ENCODE measurements at places on chromosomes 4 and X.
A peak's percentile ranks its signal among the peaks of the same experiment; 100 is the strongest.

- no peak for DNase-seq
These were observed 32.8 kb upstream of the PPARGC1A start for GRCh38 chr4:23922541-23923111.

DNA sequence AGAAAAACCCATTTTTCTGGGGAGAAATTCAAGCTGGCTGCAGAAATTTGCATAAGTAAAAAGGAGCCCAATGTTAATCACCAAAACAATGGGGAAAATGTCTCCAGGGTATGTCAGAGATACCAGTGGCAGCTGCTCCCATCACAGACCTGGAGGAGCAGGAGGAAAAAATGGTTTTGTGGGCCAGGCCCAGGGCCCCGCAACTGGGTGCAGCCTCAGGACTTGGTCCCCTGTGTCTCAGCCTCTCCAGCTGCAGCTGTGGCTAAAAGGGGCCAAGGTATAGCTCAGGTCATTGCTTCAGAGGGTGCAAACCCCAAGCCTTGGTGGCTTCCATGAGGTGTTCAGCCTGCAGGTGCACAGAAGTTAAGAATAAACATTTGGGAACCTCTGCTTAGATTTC lies 536.4 kb upstream of the FRG1 start:
- no peak for DNase-seq

GRCh38 chr4:83552924-83553323 lies 17.0 kb downstream of the GPAT3 start:
- DNase-seq = no peak

- no peak for DNase-seq
These were observed 494.6 kb upstream of the ATOH1 start for GRCh38 chr4:93334003-93334402.

- no peak for DNase-seq
These were observed 145.5 kb upstream of the FGF13 start for GRCh38 chrX:138856881-138857604.

GRCh38 chrX:19865567-19866363 lies 21.6 kb downstream of the SH3KBP1 start:
- no peak for DNase-seq

- peak; percentile 13 for DNase-seq
These were observed 127.2 kb downstream of the CHRNA9 start for GRCh38 chr4:40462326-40462725.

- no peak for DNase-seq
These were observed 79.4 kb downstream of the NLGN4X start for GRCh38 chrX:6149060-6149872.

GRCh38 chr4:3749081-3749480 lies 17.1 kb upstream of the ADRA2C start:
- DNase-seq = no peak

GRCh38 chrX:69116077-69116476 lies 49.2 kb downstream of the PJA1 start:
- DNase-seq = no peak

DNA sequence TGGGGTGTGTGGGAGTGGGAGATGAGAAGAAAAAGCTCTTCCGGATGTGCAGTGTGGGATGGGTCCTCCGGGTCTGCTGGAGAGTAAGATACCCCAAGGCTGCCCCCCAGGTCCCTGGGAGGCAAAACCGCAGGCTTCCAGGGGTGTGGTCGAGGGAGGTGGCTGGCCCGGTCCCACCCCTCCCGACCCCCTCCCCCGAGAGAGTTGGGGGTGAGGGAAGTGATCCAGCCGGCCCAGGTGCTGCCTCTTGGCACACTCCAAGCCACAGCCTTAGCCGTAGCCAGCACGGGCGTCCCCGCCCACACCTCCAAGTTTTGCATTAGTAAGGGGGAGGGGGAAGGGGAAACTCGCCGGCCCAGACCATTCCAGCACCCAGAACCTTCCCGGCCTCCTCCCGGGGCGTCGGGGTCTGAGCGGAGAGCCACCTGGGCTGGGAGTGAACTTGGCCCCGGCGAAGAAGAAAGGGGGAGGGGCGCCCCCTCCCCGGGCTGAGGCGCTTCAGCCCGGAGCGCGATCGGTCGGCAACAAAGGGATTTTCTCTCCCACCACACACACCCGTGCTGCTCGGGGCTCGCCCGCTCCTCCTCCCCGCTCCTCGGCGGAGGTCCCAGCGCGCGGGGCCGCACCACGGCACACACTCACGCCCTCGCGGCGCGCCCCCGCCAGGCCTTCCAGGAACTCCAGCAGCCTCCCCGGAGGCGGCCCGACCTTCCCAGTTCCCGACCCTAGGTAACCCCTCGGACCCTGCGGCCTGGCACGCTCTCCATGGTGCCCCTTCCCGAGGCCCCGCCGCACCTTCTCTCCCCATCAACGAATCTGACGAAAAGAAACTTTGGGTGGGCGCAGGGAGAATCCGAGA lies 14.4 kb downstream of the BCOR start:
- DNase-seq = no peak

- no peak for DNase-seq
These were observed 228.1 kb downstream of the QDPR start for GRCh38 chr4:17283832-17284231.

DNA sequence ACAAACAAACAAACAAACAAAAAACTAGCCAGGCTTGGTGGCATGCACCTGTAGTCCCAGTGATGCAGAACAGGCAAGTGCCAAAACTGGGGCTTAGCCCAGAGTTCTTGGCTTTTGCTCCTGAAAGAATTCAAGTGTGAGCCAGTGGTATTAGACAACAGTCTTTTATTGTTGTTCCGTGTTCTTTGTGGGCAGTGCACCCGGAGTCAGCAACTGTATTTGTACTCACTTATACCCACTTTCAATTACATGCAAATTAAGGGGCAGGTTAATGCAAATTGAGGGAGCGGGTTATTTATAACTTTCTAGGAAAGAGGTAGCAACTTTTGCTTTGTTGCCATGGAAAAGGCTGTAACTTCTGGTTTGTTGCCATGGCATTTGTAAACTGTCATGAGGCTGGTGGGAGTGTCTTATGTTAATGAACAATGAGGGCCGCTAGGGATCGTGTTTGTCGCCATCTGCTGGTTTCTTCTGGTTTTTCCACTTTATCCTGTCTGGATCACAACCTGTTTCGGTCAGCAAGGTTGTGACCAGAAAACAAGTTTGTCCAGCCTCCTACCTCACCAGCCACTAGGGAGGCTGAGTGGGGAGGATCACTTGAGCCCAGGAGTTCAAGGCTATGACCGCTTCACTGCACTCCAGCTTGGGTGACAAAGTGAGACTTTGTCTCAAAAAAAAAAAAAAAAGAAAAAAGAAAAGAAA lies 88.8 kb upstream of the ESX1 start:
- no peak for DNase-seq

DNA sequence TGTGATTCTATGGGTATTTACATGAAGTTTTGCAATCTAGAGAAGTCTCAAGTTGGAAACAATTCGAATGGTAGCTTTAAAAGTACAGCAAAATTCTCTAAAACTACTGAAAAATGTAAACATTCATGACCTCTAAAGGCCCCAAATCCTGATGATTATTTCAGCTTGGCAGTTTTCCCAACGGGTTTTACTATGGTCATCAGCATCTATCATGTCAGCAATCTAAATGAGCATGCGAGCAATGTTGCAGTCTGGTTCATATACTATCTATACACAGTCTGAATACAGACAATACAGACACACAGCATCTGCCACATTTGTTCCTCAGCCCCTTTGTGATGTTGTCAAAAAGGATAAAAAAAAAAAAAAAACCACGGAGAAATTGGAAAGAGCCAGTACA lies 790.3 kb upstream of the HTR2C start:
- no peak for DNase-seq

DNA sequence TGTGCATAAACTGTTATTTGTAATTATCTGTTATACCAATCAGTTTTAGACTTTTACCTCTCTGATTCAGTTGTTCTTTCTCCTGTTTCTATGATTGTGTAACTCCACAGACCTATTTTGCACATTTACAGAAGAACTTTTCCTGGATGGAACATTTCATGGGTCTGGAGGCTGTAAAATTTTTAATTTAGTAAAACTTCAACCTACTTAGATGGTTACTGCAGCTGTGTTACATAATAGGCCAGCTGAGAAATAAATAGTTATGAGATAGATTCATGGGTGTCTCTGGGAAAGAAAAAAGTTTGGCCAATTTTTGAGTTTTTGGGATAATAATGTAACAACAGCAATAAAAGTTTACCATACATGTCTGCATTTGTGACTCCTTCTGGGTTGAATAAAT lies 253.5 kb downstream of the ARHGAP24 start:
- no peak for DNase-seq

DNA sequence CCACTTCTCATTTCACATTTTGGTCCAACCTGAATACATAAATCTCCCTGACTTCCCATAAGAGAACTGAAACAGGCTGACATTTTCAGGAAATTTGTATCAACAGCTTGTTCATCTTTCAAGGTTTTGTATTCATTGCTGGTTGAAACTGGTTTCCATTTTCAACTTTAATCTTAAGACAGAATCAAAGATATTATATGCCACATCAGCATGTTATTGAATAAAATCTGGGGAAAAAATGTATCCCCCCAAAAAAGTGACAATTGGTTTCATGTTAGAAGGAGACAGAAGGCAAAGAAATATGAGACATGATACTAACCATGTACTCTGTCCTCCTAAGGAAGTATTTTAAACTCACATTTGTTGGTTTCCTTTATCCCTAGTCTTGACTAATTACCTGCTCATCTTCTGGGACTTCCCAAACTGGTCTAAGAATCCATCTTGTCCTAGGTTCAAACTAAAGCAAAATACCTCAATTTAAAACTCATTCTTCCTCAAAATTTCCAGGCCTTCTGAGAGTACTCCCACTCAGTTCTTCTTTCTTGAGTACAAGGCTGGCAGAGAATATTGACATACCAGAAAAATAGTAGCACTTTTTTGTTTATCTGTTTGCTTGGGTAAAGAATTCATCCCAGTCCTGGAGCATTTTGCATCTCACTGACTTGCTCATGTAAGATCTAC lies 3.1 kb upstream of the ANTXR2 start:
- DNase-seq = no peak

GRCh38 chrX:72349190-72349589 lies 43.5 kb upstream of the CITED1 start:
- DNase-seq = peak; percentile 5

- DNase-seq = no peak
These were observed 19.3 kb downstream of the DCTD start for GRCh38 chr4:182897601-182898478.

DNA sequence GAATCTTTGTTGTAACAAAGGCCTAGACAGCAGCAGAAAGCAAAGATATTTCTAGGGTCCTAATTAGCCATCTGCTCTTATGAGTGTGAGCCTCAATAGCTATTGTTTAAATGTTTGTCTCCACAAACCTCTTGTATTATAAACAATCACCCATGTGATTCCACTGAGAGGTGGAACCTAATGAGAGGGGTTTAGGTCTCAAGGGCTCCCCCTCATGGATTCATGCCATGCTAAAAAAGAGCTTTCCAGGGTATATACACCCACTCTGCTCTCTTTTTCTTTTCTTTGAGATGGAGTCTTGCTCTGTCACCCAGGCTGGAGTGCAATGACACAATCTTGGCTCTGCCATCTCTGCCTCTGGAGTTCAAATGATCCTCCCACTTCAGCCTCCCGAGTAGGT lies 42.1 kb downstream of the TRIM61 start:
- no peak for DNase-seq

- DNase-seq = no peak
These were observed 356.5 kb downstream of the PDGFC start for GRCh38 chr4:156615066-156615531.

DNA sequence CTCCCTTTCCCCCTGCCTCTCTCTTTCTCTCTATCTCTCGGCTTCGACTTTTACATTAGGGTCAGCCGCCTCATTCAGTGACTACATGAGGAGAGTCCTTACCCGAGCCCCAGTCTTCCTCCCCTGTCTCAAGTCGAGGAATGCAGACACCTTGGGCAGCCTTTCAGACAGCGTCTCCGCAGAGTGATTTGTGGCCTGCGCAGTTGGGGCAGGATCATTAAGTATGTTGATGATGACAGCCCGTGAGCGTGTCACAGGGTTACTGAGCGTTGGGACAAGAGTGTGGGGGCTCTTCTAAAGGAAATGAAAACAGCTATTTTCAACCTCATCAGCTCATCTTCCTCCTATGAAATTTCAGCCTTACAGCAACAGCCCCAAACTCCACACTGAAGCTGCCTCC lies 312.1 kb upstream of the GATB start:
- no peak for DNase-seq

DNA sequence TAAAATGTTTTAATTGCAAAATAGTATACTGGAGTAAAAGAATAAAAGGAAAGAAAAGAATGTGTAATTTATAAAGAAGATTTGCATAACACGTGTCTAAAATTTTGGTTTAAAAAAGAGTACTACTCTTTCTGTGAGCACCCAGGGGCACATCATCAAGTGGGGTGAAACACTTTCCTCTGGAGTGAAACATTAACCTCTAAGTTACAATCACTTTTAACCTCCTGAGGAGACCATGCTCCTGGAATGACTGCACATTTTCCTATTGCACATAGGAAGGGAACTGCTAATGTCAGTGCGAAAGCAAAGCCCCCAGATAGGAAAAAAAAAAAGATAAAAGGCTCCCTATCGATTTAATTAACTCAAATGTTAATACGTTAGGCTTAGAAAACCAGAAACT lies 13.3 kb downstream of the VEGFC start:
- DNase-seq = no peak

- no peak for DNase-seq
These were observed 129.1 kb downstream of the TRIML1 start for GRCh38 chr4:188268131-188268908.

DNA sequence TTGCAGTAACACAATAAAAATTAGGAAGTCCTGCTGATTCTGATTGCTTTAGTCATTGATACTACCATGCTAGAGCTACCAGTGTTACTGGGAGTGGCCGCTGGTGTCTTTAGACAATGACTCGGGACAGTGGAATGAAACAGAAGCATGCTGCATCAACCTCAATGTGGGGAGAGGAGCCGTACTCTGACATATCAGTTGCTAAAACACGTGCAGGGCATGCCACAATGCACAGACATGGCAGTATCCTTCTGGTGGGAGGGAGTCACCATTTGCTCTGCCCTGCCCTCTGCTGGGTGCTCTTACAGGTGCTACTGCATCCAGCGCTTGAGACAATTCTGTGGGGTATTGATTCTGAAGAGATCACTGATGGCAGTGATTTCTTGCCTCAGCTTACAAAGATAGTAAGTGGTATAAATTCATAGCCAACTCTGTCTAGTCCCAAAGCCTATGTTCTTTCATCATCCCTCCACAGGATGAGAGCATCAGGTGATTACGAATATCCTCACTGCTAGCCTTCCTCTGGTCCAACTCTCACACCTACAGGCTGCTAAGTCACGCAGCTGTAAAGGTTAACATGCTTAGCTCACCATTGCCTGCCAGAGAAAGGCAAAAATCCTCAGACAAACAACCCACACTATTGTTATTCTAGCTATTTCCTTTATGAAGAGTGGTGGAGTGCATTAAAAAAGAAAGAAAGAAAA lies 43.7 kb downstream of the NSG1 start:
- DNase-seq = peak; percentile 60

GRCh38 chr4:187598196-187598595 lies 397.4 kb upstream of the ZFP42 start:
- DNase-seq = no peak

DNA sequence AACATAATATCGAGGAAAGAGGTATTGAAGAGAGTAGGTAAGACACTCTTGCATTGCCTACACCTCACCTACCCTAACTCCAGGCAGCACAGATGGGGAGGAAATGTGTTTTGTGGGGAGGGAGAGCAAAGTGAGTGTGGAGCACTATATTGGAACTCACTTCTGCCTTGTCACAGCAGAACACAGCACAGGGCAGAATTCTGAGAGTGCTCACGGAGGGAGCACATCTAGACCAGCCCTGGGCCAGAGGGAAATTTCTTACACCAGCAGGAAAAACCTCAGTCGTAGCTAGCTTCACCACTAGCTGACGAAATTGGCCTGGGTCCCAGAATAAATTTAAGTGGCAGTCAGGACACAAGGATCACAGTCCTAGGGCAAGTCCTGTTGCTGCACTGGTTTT lies 517.3 kb downstream of the TMA16 start:
- no peak for DNase-seq
